ENCODE measurements at places on chromosomes 7 and 10.

GRCh38 chr10:36170943-36171501 is 528.9 kb upstream of the FZD8 start:
- no peak for DNase-seq

GRCh38 chr10:112732277-112732921 is 217.6 kb upstream of the TCF7L2 start:
- DNase-seq: no peak

- no peak for DNase-seq
Measured at GRCh38 chr10:132653721-132654120, 116.1 kb downstream of the INPP5A start.

- DNase-seq: no peak
Measured at GRCh38 chr7:714251-714671, 12.2 kb upstream of the DNAAF5 start.

GRCh38 chr10:128275388-128276177 is 149.4 kb upstream of the MKI67 start:
- no peak for DNase-seq
